Substantia nigra (tissue), 51 donors: ENCODE measurements at places on chromosomes 13 and 19.

DNA sequence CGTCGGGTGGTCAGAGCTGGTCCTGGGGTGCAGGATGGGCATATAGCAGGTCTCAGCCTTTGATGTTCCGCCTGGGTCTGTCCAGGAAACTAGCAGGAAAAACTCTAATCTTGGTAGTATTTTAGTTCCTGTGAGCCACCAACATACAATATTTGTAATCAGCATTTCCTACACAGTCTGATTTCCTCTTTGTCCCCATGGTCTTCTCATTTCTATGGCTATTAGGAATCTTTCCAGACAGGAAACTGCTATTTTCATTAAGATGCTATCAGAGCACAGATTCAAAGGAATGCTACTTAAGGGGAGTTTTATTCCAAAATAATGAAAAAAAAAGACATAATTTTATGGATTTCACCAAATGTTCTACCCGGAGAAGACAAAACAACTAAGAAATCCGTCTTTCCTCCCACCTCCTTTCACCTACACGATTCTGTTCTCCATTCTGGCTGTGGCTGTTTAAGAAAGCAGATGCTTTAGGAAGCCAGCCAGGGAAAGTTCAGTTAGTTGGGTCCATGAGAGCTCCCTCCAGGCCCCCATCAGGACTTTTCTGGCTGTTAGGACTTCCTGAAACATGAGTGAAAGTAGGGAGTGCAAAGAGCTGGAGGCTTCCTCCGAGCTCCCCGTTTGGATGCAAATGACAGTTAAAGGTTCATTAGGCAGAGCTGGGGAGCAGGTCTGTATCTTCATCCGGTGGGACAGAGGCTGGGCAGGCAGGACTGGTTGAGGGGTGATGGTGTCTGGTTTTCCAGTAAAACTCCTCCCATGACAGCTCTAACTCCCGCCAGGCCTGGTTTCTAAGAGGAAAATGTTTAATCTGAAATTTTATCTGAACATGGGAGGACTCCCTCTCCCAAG is 36.3 kb downstream of the SHISA2 start:
- no peak for DNase-seq

GRCh38 chr13:46572752-46573431 is 19.9 kb downstream of the LRCH1 start:
- no peak for DNase-seq

GRCh38 chr19:33447336-33448158 is 74.0 kb downstream of the CEBPG start:
- no peak for DNase-seq

DNA sequence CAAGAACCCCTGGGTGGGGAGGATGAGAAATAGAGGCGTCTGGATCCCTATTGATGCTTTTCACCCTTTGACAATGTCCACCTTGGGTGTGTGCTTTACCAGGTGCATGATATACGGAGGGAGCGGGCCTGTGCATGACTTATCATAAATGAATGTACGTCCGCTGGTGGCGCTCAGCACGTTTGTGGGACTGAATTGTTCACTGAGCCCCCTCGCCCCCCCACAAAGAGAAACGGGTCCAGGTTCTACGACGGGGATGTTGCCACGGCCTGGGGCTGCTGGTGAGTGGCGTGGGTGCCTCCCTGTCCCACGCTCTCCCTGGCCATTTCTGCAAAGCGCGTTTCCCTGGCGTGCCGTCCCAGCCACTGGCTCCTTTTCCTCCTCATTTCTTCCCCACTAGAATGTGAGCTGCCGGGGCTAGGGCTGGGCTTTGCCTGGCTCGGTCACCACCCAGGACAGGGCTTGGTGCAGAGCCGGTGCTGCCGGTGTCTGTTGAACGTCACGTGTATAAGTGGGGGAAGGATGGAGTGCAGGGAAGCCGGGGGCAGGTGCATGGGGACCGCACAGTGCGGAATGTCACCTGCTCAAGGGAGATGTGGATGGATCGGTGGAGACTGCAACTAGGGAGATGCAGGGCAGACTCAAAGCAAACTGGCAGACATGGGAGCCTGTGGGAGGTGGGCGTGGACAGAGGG is 21.6 kb downstream of the LRRC4B start:
- DNase-seq: no peak

GRCh38 chr19:5628461-5628860 is 5.6 kb downstream of the SAFB start:
- no peak for DNase-seq

GRCh38 chr13:71015021-71015420 is 852.0 kb downstream of the DACH1 start:
- DNase-seq: no peak

- DNase-seq: no peak
Measured at GRCh38 chr13:26456650-26457049, 100.8 kb upstream of the WASF3 start.

DNA sequence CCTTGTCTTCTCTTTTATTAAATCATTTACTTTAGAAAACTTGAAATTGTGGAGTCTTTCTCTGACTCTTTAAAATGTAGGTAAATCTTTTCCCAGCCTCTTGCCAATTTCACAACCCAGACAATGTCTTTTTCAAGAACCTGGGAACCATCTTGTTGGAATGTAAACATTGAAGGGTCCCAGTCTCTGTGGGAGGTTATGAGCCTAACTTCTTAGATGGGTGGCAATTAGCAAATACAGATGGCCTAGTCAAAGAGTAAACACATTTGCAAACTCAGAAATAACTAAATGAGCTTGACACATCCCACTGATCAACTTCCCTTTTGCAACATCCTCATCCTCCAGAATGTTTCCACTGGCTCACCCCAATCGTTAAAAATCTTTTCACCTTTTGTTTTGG is 721.0 kb downstream of the PCDH9 start:
- DNase-seq: no peak

DNA sequence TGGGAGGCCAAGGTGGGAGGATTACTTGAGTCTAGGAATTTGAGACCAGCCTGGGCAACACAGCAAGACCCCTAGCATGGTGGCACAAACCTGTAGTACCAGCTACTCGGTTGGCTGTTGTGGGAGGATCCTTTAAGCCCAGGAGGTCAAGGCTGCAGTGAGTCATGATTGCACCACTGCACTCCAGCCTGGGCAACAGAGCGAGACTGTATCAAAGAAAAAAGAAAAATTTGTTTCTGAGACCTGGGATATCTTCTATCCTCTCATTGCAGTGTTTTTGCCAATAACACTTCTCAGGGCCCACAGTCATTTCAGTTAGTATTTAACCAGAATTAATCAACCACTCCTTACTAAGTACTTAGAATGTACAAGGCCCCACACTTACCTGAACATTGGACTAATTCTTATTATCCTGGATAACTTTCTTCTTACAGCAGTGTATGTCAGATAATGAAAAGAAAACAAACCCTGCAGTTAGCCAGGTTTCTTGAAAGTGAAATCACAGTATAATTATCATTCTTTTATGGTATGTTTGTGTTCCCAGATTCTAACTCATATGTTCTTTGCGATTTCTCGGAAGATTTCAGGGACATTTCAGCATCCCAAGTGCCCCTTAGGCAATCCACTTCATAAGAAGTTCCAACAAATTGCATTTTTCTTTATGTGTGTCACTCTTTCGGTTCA is 75.6 kb upstream of the KLF5 start:
- no peak for DNase-seq

GRCh38 chr13:93751117-93751516 is 524.5 kb downstream of the GPC6 start:
- no peak for DNase-seq

GRCh38 chr19:925087-925525 is 729 bp upstream of the ARID3A start:
- DNase-seq: no peak

- peak; percentile 58 for DNase-seq
Measured at GRCh38 chr13:40190641-40191100, 475.8 kb downstream of the FOXO1 start.

DNA sequence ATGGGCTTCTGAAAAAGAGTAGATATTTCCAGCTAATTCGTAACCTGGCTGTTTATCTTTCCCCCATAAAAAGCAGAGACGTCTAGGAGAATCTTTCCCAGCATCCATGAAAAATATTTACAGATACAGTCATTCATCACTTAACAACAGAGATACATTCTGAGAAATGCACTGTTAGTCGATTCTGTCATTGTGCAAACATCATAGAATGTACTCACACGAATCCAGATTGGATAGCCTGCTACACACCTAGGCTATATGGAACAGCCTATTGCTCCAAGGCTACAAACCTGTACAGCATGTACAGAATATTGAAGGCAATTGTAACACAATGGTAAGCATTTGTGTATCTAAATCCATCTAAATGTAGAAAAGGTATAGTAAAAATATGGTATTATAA is 530.2 kb upstream of the NBEA start:
- no peak for DNase-seq

GRCh38 chr19:10828981-10829821 is 6.8 kb downstream of the TMED1 start:
- DNase-seq: no peak

GRCh38 chr13:78401873-78402707 is 201.3 kb downstream of the POU4F1 start:
- no peak for DNase-seq

DNA sequence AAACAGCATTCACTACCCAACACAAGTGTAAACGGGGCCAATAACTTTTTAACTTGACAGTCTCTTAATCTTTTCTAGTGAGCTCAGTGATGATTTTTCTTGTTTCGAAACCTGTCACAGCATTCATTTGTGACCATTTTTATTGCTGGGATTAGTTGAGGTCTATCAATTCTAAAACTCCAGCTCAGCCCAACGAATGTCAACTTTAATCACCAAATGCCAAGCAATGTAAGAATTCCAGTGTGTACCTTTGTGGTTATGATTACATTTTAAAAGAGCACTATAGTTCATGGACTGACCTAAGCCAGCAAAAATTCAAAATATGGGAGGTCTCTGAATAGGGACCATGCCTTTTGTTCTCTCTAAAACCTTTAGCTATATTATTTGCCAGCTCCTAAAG is 694.3 kb upstream of the SGCG start:
- no peak for DNase-seq

- DNase-seq: no peak
Measured at GRCh38 chr19:30604657-30605056, 232.5 kb downstream of the ZNF536 start.

DNA sequence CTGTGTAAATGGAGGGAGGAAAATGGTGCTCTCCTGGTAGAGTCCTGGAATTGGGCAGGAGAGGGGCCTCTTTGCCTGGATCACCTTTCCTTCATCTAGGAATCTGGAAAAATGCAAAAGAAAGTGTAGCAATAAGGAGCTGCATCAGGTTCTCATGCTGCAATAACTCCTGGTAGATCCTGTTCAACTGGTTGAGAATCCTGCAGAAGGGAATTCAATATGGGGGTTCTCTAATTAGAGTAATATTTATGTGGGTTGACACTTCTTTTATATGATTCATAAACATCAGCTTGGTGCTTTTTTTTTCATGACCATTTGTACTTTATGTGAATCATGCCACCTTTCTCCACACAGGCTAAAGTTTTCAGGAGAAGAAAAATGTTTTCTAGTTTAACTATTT is 9.5 kb upstream of the NUDT15 start:
- no peak for DNase-seq

- no peak for DNase-seq
Measured at GRCh38 chr13:76741046-76741445, 145.2 kb downstream of the KCTD12 start.

DNA sequence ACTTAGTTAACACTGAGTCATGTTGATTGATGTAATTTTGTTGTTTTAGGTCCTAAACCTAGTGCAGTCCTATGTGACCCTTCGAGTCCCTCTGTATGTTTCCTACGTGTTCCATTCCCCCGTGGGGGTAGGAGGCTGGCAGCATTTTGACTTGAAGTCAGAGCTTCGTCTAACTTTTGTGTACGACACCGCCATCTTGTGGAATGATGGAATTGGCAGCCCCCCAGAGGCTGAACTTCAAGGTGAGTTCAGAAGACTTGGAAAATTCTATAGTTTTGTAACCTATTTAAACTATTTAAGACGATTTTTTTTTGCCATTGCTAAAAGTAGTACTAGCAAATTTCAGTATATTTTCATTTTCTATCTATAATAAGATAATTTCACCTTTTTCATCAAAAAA is 117.9 kb downstream of the STOML3 start:
- no peak for DNase-seq

- no peak for DNase-seq
Measured at GRCh38 chr19:50952910-50953309, at the start of gene KLK5. Gene KLK5 (minus strand): TSS chr19:50953038. CDS start chr19:50952657, 381 bp downstream.

- DNase-seq: peak; percentile 43
Measured at GRCh38 chr19:54207983-54208783, 7.5 kb downstream of the RPS9 start.

DNA sequence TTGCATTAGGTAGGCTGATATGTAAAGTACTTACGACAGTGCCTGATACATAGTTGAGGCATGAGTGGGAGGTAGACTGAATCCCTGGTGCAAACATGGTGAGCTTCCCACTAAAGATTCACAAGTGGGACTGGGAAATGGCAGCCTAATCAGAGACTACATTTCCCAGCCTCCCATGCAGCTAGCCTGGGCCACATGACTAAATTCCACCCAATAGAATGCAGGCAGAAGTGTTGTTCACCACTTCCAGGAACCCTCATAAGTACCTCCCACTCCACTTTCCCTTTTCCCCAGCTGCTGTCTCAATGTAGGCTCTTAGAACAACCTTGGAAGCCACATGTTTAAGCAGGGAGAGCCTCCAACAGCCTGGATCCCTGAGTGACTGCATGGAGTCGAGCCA is 104.9 kb downstream of the CACNA1A start:
- DNase-seq: no peak

DNA sequence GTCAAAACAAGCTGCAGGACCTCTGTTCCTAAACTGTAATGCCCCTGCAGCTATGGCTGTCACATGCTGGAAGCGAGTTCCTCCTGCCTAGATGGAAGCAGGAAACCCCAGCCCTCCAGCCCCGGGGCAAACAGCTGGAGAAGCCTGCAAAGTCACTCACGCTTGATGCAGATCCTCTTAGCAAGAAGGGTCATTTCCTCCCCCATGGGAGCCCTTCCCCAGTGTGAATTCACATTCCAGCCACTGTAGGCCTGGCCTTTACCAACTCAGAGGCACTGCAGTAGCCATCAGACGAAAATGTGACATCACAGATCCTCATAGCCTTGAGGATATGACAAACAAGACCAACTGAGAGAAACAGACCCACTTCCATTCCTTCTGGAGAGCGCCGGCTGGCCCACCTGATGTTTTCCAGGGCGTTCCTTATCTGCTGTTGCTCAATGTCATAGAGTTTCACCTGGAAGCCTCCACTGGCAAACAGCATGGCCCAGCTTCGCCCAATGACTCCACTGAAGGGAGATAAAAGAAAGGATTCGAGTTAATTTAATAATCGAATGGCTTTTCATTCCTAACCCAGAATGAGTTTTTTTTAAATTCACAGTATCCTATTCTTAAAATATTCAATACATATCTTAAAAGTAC is 13.5 kb downstream of the CRYL1 start:
- DNase-seq: no peak

- DNase-seq: no peak
Measured at GRCh38 chr19:28021259-28022185, 1191.4 kb downstream of the UQCRFS1 start.
